ENCODE measurements at places on chromosomes 12 and 14. TPM values are rescaled to one million over a fixed set of nuclear protein-coding genes. Genes with fewer than 3 reads are reported as not detected.

DNA sequence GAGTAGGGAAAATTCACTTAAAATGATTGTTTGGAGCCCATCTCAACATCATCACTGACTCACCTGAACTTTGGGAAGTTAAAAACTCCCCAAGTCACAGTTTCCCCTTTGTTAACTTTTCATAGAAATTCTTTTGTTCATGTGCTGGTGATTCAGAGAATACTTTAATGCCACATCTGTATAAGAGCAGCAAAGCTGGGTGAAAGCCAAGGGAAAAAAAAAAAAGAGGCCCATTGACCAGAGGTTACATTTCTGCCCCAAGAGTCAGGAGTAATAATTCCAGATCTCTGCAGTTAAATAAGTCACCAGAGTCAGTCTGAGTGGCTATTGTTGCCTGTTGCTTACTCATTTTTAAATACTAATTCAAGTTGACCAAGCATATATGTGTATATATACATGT, 136.4 kb upstream of the LGR5 start:
- DNase-seq: no peak

- no peak for DNase-seq
These were observed 112.7 kb downstream of the VRK1 start for GRCh38 chr14:96909841-96910364.

- no peak for DNase-seq
These were observed 982 bp upstream of the NINJ2 start for GRCh38 chr12:664075-664778.

Gene TSPAN19
- polyA plus RNA-seq: 0.12 TPM

DNA sequence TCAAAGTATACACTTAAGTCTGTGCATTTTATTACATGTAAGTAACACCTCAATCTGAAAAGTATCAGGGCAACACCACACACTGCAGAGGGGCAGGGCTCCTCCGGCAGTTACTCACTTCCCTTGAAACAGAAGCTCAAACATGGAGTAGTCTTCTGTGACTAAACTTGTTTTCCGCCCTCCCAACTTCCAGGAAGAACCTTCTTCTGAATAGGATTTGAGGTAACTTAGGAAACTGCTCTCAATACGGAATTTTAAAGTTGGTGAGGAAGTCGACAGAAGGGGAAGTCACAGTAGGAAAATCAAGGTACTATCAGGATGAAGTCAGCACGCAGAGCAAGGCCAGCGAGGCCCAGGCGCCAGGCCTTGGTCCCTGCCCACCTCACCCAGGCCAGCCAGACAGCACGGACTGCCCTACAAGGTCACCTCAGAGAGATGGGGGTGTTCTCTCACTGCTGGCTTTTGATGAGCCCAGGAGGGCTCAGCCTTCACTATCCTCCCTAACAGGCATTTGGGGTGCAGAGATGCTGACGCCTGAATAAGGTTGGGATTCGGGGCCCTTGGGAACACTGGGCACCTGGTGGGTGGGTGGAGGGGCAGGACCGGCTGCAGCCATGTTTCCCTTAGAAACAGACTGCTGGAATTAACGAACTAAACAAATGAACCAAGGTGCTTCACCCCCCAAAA, 5.8 kb downstream of the ANKRD9 start:
- DNase-seq: no peak

Gene FGD4
- 2.0 TPM for polyA plus RNA-seq

GRCh38 chr14:94175011-94175745, 1.1 kb downstream of the PPP4R4 start:
- no peak for DNase-seq

DNA sequence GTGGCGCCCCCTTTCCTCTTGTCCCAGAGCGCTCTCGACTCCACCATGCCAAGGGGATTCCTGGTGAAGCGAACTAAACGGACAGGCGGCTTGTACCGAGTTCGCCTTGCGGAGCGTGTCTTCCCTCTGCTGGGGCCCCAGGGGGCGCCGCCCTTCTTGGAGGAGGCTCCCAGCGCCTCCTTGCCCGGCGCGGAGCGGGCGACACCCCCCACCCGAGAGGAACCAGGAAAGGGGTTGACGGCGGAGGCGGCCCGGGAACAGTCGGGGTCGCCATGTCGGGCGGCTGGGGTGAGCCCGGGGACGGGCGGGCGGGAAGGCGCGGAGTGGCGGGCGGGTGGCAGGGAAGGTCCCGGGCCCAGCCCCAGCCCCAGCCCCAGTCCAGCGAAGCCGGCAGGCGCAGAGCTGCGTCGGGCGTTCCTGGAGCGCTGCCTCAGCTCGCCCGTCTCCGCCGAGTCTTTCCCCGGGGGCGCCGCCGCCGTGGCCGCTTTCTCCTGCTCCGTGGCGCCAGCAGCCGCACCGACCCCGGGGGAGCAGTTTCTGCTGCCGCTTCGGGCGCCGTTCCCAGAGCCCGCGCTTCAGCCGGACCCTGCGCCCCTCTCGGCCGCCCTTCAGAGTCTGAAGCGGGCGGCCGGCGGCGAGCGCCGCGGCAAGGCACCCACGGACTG, 376 bp downstream of the INSM2 start:
- no peak for DNase-seq

DNA sequence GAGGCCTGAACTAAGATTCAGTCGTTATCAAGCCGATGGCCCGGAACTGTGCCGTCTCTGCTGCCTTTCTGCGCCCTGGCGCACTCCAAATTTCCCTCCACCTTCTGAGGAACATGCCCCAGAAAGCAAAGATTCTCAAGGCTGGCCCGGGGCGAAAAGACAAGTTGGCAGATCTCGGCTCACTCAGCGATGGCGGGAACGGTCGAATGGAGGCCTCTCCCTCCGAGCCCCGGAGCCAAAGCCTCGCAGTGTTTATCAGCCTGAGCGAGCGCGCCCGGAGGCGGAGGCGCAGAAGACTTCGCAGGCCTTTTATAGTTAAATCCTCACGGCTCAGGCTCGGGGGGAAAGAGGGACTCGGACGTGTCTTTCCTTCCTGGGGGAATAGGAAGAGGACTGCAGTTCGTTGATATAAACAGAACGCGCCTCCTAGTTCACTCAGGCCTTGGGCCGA, 5.6 kb downstream of the TBX5 start:
- no peak for DNase-seq

All from A549 (cell line).